Motor neuron (in vitro differentiated cells): ENCODE measurements at places on chromosomes 1 and 21. TPM values are rescaled to one million over a fixed set of nuclear protein-coding genes. Genes with fewer than 3 reads are reported as not detected.
A peak's percentile ranks its signal among the peaks of the same experiment; 100 is the strongest.

DNA sequence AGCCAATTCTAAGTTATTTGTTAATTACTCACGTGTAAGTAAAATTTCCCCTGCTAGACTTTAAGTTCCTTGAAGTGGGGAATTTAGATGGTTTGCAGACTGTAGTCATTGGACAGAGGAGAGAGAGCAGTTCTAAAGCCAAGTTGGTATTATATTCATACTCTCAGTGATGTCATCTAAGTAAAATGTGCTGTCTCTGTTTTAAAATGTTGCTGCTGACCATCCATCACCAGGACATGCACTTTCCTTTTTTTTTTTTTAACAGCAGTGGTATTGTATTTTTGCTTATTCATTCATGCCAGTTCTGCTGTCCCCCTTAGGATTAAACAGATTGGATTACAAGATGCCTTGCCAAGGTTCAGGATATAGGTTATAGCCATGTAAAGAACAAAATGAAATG lies 2.3 kb downstream of the TTLL7 start:
- ATAC-seq = no peak

The PRUNE1 gene
- total RNA-seq = 25.7 and 28.2 TPM in 2 replicates

The IRF6 gene
- total RNA-seq = 0.89 TPM in 1 of 2 replicates, not detected in the other

GRCh38 chr21:23743821-23744220 lies 1863.5 kb downstream of the MRPL39 start:
- no peak for ATAC-seq

The CD101 gene
- total RNA-seq = 1.9 and 2.0 TPM in 2 replicates

The KRTAP21-2 gene
- 2.2 TPM in 1 of 2 replicates, not detected in the other for total RNA-seq

- ATAC-seq = peak; percentile 5
These were observed 251.9 kb downstream of the SDCCAG8 start for GRCh38 chr1:243507672-243508302.

DNA sequence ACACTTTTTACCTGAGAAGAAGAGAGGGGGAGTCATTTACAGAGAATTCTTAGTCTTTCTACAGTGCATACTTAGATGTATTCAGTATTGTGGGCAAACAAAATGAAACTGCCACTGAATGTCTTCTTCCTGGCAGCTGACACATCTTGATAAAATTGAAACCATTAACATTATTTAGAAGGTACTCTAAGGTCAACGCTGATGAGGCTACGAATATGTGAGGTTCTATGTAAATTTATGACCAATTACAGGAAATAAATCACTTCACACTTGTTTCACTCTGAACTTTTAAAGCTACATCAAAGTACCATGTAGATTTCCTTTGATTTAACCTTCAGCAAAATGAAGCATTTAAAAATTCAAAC lies 51.3 kb upstream of the GFI1 start:
- no peak for ATAC-seq

DNA sequence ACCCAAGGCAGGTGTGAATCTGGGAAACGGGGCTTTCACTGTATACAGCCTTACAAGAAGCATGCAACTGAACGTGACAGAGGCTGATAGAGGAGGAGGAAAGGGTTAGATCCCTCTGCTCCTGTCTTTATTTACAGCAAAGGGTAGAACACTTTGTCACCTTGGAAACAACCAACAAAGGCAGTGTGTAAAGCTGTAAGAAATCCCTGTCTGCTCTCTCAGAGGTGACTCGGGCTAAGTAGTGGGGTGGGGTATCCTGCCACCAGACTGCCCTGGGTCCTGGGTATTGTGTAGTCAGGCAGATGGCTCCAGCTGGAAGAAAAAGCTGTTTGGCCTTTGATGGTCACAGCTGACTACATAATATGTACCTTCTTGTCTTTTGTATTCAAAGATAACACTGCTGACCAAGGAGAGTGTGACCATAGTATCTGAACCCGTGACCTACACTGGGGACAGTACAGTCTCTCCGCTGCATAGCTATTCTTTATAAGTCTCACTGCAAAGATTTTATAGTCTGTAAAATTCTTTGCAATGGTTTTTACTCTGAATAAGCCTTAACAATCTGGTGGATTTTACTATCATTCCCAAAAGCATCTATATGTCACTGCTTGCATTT lies 22.1 kb upstream of the POU2F1 start:
- ATAC-seq = peak; percentile 26

DNA sequence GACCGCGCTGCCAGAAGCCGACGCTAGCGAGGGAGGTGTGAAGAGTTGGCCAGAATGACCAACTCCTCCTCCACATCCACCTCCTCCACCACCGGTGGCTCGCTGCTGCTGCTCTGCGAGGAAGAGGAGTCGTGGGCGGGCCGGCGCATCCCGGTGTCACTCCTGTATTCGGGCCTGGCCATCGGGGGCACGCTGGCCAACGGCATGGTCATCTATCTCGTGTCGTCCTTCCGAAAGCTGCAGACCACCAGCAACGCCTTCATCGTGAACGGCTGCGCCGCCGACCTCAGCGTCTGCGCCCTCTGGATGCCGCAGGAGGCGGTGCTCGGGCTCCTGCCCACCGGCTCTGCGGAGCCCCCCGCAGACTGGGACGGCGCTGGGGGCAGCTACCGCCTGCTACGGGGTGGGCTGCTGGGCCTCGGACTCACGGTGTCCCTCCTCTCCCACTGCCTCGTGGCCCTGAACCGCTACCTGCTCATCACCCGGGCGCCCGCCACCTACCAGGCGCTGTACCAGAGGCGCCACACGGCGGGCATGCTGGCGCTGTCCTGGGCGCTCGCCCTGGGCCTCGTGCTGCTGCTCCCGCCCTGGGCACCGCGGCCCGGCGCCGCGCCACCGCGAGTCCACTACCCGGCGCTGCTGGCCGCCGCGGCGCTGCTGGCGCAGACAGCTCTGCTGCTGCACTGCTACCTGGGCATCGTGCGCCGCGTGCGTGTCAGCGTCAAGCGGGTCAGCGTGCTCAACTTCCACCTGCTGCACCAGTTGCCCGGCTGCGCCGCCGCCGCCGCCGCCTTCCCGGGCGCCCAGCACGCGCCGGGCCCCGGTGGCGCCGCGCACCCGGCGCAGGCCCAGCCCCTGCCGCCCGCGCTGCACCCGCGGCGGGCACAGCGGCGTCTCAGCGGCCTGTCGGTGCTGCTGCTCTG lies 1.2 kb downstream of the GPR88 start:
- ATAC-seq = peak; percentile 75

The MAP1LC3C gene
- total RNA-seq = 0.77 TPM in 1 of 2 replicates, not detected in the other

The CA6 gene
- 0.21 TPM in 1 of 2 replicates, not detected in the other for total RNA-seq

DNA sequence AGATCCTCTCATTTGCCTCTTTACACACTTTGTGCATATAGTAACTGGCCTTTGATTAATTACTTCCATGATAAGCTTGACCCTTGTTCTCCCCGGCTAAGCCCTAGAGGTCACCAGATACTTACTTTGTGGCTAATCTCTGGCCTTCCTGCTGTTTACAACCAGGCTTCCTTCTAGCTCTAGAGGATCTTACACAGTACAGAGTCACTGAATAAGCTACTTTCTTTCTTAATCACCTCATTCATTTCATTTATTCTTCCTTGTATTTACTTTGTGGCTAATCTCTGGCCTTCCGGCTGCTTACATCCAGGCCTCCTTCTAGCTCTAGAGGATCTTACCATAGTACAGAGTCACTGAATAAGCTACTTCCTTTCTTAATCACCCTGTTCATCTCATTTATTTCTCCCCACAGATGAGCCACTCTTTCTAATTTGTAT lies 144.3 kb upstream of the C1orf21 start:
- ATAC-seq = no peak

The PTAFR gene
- total RNA-seq = 0.76 and 1.1 TPM in 2 replicates

DNA sequence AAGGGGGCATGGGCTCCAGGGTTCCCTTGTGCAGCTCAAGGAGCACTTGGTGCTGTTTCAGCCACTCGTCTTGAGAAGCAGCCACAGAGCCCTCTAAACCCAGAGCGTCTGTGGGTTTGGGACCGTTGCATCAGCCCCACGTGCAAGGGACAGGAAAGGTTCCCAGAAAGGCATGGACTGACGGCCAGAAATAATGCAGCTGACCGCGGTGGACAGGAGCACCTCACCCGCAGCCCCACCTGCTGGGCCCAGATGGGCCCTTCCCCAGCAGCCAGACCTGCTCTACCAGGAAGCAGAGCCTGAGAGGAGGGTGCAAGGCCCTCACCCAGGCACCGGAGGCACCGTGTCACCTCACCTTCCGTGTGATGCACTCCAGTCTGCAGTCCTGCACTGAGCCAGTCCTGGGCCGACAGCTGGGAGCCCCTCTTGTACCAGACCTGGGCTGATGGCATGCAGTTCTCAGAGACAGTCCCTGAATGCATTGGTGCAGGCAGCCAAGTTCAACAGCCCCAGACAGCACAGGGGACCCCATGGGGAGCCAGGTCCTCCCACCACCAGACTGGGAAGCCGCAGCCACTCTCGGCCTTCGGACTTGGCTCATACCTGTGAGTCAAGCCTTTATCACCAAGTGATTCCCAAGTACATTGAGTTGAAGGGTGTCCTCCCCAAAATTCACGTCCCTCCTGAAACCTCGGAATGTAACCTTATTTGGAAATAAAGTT lies 4.8 kb upstream of the TFF3 start:
- ATAC-seq = peak; percentile 23

The LCE1A gene
- total RNA-seq = not detected in 2 replicates

DNA sequence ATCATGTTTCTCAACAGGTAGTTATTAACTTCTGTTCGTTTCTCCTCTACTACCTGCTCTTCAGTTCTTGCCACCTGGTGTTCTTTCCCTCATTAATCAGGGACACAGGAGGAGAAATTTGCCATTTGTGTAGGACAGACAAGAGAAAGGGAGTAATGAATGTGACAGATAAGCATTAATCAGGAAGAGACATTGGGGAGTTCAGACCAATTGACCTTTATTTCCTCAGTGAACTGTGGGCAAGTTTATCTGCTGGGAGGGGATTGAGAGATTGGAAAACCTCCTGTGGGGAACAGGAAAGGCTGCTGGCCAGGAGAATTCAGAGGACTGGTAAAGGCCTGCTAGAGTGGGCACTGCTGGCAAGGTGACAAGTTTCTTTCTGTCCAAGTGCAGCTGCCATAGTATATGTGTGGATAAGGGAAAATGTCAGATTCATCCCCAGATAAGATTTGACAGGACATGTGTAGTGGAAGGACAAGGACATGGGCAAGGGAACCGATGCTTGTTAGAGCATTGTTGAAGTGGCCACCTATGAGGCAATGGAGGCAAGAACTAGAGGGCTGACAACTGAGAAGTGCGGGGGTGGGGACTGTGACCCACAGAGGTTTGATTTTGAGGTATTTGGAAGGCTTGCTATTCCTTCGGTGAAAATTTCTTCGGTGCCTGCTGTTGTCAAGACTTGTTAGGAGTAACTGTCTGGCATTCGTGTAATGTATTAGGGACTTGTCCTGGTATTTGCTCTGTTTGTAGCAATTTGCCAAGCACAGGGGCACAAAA lies 12.6 kb downstream of the SZT2 start:
- ATAC-seq = no peak

GRCh38 chr1:110880708-110881374 lies 7.9 kb downstream of the CD53 start:
- ATAC-seq = no peak

The GCSAML gene
- 0.17 TPM in 1 of 2 replicates, not detected in the other for total RNA-seq

DNA sequence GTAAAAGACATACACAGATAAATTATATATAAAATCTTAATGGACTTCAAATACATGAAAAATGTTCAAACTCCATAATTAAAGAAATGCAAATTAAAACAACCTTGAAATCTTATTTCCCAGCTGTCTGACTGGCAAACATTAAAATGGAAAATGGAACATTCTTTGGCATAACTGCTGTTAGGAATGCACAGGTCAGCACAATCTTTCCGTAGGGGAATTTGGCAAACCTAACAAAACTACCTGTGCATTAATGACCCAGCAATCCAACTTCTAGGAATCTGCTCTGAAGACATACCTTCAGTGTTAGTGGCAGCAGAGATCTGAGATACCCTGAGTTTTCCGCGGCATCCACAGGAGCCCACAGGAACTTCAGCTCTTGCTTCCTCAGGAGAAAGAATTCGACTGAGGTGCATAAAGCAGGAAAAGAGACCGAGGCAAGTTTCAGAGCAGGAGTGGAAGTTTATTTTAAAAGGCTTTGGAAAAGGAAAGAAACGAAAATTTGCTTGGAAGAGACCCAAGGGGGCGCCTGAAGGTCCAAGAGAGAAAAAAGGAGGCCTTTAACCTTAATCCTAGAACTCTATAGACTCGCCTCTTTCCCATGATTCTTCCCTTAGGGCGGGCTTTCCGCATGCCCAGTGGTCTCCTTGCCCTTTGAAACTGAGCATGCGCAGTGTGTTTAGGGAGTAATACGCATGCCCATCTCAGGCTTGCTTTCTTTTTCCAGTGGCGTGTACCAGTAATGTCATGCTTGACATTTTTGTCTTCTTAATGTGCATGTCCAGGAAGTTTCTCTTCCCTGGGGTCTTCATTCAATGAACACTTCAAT lies 24.8 kb downstream of the LYPD8 start:
- no peak for ATAC-seq

The AIM2 gene
- total RNA-seq = 2.7 and 4.2 TPM in 2 replicates

- peak; percentile 72 for ATAC-seq
These were observed 35.5 kb downstream of the COLGALT2 start for GRCh38 chr1:184002071-184002470.

GRCh38 chr1:87880764-87881163 lies 552.1 kb downstream of the LMO4 start:
- ATAC-seq = no peak

The SYCP1 gene
- 0.75 TPM in 1 of 2 replicates, not detected in the other for total RNA-seq

DNA sequence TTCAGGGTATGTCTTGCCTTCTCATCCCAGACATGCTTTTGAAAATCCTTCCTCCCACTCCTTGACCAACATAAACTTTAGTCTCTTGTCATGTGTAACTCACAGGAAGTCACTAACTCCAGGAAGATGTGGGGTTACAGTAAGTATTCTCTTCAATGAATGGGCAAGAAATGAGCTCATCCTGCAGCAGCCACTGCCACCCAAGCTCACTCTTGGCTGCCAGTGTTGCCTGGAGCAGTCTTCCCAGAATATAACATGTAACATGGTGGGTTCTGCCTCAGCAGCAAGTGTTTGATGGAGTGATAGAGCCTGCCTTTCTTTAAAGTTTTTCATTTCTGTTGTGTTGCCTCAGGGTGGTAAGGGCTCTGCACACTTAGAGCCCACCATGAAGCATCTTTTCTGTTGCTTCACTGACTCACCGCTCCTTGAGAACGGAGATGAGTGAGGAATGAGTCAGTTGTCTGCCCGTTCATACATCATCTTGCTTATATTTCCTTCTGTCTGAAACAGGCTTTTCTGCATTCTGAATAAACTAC lies 187.0 kb downstream of the TPR start:
- peak; percentile 76 for ATAC-seq

GRCh38 chr1:33322109-33322508 lies 1.2 kb upstream of the A3GALT2 start:
- no peak for ATAC-seq

The TRAF3IP3 gene
- total RNA-seq = 0.57 and 2.5 TPM in 2 replicates

The UBL4B gene
- 0.46 TPM in 1 of 2 replicates, not detected in the other for total RNA-seq

DNA sequence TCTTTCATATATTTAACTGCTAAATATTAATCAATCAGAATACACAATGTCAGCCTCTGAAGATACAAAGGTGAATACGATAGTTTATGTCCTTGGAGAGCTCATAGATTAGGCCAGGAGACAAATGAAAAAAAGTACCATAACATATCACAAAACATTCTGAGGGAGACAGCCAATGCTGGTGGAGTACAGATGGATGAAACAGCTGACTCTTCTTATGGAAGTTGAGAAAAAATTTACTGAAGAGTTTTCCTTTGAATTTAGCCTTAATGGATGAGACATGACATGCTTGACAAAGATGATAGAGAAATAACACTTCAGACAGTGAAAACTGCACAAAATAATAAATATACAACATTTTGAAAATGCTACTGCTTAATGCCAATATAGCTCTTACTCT lies 193.5 kb downstream of the PDE4B start:
- peak; percentile 16 for ATAC-seq
